ENCODE measurements at places on chromosomes 4 and X.

DNA sequence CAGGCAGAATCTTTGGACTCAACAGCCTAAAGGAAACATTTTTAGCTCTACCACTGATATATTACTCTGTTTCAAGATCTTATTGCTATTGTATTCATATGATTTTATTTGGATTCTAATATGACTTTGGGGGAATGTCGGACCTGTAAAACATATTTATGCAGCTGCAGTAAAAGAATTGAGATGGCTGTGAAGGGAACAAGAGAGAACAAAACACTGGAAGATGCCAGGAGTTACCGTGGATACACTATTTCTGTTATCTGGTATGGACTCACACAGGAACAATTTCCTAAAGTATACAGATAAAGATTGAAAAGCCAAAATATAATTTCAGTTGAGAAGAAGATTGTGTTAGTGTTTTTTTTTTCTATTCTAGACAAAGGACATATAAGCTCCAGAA is 113.0 kb upstream of the DCLK2 start:
- no peak for DNase-seq

GRCh38 chrX:24426340-24426913 is 38.7 kb upstream of the PDK3 start:
- DNase-seq, result no peak

DNA sequence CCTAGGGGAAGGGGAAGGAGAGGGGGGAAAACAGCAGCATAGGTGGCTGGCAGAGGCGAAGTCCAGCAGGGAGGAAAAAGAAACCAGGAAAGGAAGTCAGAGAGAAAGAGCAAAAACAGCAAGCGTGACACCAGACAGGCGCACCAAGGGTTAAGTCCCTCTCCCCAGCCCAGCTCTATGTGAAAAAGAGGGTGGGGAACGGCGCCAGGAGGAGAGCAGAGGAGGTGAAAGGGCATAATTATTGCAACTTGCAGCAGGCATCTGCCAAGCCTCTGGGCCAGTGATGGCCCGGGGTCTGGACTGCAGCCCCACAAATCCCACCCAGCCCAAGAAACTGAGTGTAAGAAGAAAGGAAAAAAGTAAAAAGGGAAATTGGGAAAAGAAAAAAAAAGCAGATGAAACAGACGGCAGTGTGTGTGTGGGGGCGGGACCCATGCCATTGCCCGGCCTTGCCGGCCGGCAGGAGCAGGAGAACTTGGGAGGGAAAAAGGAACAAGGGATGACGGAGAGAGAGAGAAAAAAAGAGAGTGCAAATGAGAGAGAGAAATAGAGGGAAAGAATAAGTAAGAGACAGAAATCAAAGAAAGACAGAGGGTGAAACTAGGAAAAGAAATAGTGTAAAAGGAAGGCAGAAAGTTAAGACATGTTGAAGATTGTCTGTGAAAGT is 14.1 kb upstream of the RHOXF2 start:
- DNase-seq, result no peak

DNA sequence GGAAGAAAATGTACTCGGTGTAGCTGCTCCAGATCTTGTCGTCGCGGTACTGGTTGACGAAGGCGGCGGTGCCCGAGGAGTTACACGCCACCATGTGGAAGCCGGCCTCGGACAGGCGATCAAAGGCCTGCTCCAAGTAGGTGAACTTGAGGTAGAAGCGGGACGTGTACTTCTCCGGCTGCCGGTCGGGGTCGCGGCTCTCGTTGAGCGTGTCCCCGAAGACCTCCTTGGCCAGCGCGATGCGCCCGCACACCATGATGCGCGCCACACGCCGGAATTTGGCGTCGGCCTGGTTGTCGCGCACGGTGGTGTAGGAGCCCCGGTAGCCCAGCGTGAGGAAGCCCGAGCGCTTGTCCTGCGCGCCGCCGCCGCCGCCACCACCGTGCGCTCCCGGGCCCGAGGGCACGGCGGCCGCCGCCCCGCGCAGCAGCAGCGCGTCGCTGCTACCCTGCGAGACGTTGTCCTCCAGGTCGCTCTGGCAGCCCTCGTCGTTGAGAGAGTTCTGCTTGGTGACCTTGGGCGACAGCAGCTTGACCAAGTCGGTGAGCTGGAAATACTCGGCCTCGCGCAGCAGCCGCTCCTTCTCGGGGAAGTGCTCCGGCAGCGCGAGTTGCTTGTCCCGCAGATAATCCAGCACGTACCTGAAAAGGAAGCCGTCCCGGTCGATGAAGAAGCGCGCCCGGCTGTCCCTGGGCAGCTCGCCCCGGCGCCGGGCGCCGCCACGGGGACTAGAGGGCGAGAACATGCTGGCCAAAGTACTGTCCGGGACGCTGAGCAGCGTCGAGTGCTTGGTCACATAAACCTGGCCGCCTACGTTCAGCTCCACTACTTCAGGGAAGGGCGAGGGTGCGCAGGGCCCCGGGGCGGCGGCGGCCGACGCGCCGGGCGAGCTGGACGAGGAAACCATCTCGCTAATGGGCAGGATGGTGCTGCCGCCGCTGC is 775 bp downstream of the KCTD8 start:
- DNase-seq, result no peak

DNA sequence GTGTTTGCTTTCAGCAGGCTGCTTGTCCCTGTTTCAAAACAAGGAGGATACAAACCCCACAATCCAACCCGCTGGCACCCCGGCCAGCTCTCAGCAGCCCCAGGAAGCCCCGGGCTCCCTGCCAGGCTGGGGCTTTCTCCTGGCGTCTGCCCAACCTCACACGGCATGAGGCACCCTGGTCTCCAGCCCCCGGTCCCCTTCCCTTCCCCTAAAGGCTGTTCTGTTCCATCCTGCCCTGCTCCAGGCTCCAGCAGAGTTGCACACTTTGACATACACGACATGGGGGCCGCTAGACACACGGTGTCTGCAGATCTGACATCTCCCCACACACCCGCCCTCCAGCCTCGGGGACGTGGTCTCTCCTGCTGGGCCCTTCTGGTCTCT is 107.7 kb upstream of the ADRA2C start:
- DNase-seq, result no peak

GRCh38 chrX:49164589-49165360 is 2.2 kb downstream of the MAGIX start:
- no peak for DNase-seq

- no peak for DNase-seq
Observed at GRCh38 chrX:57380026-57380796, 93.7 kb downstream of the FAAH2 start.

GRCh38 chr4:149050840-149051239 is 608.6 kb upstream of the NR3C2 start:
- no peak for DNase-seq

DNA sequence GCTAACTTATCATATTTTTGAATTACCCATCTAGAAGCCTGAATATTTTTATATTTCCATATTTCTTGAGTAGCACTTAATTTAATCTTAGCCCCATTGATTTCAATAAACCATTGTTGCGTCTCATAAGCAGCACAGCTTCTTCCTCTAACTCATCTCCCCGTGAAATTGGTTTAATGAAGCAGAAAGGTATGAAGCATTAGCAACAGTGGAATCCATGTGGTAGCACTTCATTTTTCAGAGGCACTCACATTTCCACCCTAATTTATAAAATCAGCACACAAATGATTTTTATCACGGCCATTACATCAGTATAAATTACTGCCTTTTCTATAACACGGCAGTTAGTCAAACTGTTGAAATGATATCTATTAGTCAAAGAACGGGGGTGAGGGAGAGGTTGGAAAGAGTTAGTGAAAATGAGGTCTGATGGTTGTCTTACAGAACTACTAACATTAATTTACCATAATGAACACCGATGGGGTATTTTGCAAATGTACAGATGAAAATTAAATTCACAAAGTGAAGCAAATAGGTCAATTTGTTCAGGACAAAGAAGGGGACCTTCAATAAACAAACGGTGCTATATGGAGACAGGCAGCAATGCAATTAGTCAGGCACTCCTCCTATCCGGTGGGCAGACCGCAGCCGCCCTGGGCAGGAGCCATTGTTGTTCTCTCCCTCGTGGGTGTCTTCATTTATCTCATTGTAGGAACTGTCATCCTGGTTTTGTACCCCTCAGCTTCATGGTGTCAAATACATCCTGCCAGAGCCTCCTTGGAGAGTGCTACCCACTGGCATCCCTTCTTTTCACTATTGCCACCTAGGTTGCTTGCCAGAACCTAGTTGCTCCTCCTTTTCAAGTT is 205.7 kb downstream of the SOX3 start:
- DNase-seq, result no peak

DNA sequence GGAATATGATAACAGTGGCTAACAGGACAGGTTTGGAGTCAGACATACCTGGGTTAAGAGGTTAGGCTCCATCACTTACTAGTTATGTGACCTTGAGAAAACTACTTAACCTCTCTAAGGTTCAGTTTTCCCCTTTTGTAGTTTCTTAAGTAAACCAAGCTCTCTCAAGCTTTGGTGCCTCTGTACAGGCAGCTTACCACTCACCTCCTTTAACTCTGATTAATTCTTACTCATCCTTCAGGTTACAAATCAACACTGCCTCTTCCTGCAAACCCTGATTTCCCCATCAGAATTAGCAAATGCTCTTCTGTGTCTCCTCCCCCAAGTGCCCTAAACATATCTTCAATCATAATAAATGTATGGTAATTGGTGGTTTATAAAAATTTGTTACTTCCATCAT is 3.5 kb upstream of the SERTM2 start:
- no peak for DNase-seq

- DNase-seq, result no peak
Observed at GRCh38 chrX:153889123-153889522, 3.1 kb upstream of the L1CAM start.

GRCh38 chr4:152281822-152282221 is 254.1 kb downstream of the FBXW7 start:
- DNase-seq, result no peak

DNA sequence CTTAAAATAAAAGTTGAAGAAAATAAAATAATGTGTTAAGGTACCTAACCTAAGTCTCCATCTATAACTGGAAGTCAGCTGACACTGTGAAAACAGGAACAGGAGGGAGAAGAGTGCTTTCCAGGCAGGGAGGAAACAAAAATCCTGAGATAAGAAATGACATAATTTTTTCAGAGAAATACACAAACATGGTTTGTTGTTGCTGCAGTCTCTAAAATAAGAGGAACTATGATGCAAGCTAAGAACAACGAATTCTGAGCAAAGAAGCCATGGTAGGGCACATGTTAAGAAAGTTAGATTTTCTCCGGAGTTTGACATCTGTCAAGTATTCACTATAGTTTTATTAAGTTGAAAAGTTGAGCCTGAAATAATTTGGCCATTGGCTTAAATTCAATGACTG is 26.9 kb downstream of the PAPSS1 start:
- peak; percentile 74 for DNase-seq

DNA sequence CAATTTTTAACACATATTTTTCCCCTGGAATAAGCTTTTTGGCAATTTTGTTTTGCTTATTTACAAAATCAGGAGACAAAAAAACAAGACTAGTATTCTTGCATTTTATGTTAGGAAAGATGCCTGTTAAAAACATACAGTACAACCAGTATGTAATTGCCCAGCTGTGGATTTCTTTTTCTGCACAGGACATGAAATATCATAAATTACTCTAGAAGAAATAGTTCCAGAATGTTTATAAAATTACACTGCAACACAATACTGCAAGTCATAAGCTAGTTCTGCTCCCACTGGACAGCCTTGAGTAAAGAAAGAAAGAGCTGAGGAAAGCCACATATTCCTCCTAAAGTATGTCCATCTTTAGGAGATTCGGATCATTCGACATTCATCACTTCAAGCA is 133.5 kb downstream of the SCFD2 start:
- DNase-seq, result no peak

DNA sequence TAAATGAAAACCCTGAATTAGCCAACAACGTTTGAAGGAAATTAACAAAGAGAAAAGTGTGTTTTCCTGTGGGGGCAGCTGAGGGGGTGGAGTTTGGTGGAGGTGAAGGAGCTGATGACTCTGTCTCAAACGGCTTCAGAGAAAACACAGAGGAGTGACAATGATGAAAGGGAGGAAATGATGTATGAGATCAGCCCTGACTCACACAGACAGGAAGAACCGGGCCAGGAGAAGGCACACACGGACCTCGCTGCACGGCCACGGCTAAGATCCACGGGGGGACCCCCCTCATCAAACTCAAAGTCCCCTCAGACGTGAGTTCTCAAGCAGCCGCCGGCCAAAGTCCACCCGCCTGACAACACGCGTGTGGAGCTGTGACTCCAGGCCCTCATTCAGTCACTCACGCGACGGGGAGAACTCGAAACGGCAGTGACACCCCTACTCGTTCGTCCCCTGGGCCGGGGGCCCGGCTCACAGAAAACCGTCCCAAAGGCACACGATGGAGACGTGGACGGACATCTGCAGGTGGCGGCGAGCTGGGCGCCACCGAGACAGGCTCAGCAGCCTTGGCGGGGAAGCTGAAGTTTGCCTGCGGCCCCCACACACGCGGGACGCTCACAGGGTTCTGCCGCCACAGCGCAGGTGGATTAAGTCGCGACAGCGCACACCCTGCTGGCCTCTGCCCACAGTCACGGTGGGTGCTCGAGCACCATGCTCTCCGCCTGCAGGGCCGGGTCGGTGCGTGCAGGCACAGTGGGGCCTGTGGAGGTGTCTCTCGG is 28.8 kb downstream of the PPP2R3B start:
- DNase-seq, result peak; percentile 69

- DNase-seq, result no peak
Observed at GRCh38 chrX:132818638-132819037, 139.8 kb downstream of the HS6ST2 start.

DNA sequence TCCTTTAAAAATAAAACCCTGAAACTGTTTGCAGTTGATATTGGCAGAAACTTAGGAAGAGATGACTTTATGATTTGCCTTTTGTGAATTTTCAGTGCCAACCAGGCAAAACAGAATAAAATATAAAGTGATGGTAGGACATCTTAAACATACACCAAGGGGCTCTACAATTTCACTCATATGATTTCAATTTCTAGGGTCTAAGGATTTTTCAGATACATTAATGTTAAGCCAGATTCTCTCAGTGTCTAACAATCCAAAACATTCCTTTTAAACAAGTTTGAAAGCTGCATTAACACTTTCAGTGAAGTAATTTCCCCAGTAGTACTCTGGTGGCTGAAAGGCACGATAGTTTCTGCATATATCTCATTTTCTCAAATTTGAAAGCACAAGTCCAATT is 1262.0 kb upstream of the ADGRL3 start:
- no peak for DNase-seq

DNA sequence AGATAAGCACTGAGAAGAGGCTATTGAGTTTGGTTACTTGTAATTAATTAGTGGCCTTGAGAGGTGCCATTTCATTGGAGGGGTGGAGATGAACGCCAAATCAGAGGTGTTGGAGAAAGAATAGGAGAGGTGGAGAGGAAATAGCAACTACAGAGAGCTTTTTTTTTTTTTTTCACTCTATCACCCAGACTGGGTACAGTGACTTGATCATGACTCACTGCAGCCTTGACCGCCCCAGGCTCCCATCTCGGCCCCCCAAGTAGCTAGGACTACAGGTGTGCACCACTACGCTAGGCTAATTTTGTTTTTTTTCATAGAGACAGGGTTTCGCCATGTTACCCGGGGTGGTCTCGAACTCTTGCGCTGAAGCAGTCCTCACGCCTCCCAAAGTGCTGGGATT is 5.2 kb downstream of the NHS start:
- no peak for DNase-seq

- no peak for DNase-seq
Observed at GRCh38 chrX:144918936-144919335, 328.4 kb upstream of the SPANXN1 start.

GRCh38 chrX:38970845-38971244 is 169.6 kb downstream of the MID1IP1 start:
- DNase-seq, result no peak

- DNase-seq, result no peak
Observed at GRCh38 chrX:121050781-121051180, 3.4 kb downstream of the GLUD2 start.

GRCh38 chr4:100294356-100294755 is 104.1 kb upstream of the DDIT4L start:
- DNase-seq, result no peak

GRCh38 chrX:47814851-47815250 is 21.9 kb upstream of the ZNF81 start:
- no peak for DNase-seq
